ENCODE measurements at places on chromosomes 2 and 18. TPM values are rescaled to one million over a fixed set of nuclear protein-coding genes. Genes with fewer than 3 reads are reported as not detected.

SP5 gene
- not detected for total RNA-seq

PLGLB2 gene
- total RNA-seq: 0.52 TPM

CTIF gene
- 2.7 TPM for total RNA-seq

SATB2 gene
- total RNA-seq: 0.73 TPM

GALNT5 gene
- total RNA-seq: under 0.01 TPM

CCDC93 gene
- total RNA-seq: 69.5 TPM

MYOM1 gene
- total RNA-seq: 0.94 TPM

UGT1A10 gene
- total RNA-seq: not detected

TMEM37 gene
- total RNA-seq: not detected

COLEC11 gene
- not detected for total RNA-seq

All from mononuclear cell (primary cell).